ENCODE measurements at places on chromosomes 13 and 19.

- no peak for DNase-seq
Observed at GRCh38 chr13:73142071-73142470, 83.3 kb downstream of the KLF5 start.

DNA sequence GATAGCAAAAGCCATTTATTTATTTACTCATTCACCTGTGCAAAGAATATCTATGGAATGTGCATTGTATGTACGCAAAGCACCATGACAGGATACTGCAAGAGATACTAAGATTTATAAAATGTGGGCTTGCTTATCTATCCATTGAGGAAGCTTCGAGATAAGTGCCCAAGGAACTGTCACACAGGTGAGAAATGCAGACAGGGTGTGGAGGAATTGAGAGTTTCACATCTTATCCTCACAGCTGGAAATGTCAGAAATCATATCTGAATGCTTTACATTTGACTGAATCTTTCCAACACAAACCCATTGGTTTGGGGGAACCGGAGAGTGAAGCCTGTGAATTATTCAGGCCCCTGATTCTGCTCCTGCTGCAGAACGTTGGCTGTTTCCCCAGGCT, 113.0 kb downstream of the SLC7A1 start:
- DNase-seq: no peak

DNA sequence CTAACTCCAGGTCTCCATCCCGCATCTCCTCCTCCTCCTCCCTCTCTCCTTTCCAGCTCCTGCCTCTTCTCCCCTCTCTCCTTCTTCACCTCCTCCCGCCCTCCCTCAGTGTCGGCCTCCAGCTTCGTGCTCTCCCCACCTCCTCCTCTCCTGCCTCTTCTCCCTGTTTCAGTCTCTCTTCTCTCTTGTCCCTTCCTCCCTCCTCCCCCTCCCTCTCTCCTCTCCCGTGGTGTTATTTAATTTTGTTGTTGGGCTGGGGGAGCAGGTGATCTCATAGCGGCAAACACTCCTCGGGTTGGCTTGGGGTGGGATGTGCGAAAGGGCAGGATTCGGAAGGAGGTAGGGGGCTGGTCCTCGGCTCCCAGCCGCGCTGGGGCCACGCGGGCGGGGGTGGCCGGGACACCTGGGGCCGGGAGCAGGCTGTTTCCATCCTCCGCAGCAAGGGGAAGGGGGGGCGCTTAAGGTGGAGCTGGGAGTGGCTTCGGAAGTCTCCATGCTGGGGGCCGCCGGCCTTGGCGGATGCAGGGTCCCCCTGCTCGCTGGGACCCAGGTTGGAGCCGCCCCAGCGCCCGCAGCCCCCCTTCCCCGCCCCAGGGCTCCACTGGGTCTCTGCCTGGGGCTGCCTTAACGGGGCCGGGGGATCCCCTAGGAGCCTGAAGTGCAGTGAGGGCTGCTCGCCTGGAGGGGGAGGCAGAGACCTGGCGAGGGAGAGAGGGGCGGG, at the start of gene CA11:
CA11 (minus strand) TSS at position 187 of the 721 bp plus-strand sequence. CDS start 555 bp downstream, outside the sequence.
- DNase-seq: peak; percentile 81

- peak; percentile 53 for DNase-seq
Observed at GRCh38 chr13:47932950-47933923, 67.8 kb downstream of the SUCLA2 start.

- peak; percentile 14 for DNase-seq
Observed at GRCh38 chr19:53157626-53158025, 1.2 kb downstream of the ZNF347 start.

DNA sequence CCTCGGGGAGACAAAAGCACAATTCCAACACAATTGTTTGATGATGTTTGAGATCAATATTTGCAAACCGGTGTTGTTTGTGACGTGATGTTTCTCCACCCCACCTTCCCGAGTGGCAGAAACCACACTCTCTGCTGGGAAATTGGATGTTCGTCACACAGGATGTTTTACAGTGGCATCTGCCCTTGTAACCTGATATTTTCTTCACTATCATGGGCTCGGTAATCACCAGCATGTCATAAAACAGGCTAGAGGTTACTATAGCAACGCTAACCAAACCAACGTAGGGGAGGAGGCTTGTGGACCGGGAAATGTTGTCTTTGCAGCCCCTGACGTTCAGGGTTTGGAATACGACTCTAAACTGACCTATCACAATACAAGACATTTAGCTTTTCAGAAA, 454.5 kb downstream of the IRS2 start:
- DNase-seq: peak; percentile 36

DNA sequence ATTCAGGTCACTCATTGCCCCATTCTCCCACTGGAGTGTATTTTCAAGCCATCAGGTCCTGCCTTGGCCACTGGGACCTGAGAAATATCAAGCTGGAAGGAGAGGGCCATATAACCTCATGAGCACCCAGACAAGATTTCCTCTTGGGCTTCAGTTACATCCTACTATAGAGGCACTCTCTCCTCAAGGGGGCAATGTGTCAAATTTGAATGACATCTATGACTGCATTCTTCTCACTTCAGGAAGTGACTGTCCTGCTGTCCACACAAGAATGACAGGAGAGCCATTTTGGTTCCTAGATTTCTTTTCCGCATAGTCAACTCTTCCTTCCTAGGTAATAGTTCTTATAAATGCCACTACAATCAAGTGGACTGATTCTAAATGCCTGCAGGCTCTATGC, 416.2 kb downstream of the DIAPH3 start:
- DNase-seq: peak; percentile 19

- DNase-seq: no peak
Observed at GRCh38 chr13:94950303-94950702, 238.0 kb upstream of the SOX21 start.

DNA sequence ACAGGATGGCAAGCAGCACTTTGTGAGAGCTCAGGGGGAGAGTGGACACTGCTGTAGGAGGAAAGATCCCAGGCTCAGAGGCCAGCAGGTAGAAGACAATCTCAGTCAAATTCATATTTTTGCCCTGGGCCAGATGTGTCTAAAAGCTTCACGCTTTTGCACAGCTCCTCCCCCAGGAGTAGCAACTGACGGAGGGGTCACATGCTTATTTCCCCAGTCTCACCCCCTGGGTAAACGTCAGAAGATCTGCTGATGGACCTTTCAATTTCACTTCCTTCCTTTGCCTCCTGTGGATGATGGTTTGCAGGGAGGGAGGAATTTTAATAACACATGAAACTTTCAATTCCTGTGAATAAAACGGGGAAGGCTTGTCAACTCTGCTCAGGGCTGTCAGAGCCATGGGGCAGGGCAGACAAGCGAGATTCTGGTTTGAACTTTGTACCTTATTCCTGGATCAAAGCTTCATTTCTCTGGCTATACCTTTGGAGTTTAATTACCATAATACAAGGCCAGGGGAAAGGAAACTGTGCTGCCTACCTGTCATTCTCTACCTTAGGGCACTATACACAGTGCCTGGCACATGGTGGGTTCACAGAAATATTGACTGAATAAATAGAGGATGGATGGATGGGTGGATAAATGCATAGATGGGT, 41.0 kb downstream of the POU4F1 start:
- DNase-seq: no peak

- DNase-seq: no peak
Observed at GRCh38 chr13:103046676-103047075, 19.5 kb downstream of the SLC10A2 start.

- no peak for DNase-seq
Observed at GRCh38 chr13:111281751-111282311, 38.6 kb upstream of the TEX29 start.

GRCh38 chr19:3932931-3933810, at the start of gene NMRK2:
NMRK2 (plus strand) TSS chr19:3933069; CDS start chr19:3933672, 603 bp downstream.
- no peak for DNase-seq

GRCh38 chr13:68023838-68024581, 793.9 kb upstream of the PCDH9 start:
- no peak for DNase-seq

GRCh38 chr19:17725422-17726078, 6.3 kb downstream of the MAP1S start:
- no peak for DNase-seq

- peak; percentile 75 for DNase-seq
Observed at GRCh38 chr19:58519087-58519354, 589 bp downstream of the ZBTB45 start.

- DNase-seq: no peak
Observed at GRCh38 chr19:5949792-5950305, 28.1 kb downstream of the RANBP3 start.

DNA sequence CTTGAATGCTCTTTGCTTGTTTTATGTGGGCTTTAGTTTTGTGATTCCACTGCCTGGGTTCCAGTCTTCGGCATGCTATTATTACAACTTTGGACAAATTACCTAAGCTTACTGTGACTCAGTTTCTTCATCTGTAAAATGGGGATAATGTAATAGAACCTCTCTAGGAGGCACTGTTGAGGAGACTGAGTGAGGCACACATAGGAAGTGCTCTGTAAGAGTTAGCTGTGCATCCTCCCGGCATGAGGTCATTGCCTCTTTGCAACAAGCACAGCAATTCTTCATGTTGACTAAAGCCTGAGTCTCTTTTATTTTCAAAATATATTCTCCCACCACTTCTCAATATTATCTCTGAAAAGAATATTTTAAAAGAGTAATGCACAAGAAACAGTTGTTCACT, 227.4 kb downstream of the DLEU7 start:
- peak; percentile 45 for DNase-seq

DNA sequence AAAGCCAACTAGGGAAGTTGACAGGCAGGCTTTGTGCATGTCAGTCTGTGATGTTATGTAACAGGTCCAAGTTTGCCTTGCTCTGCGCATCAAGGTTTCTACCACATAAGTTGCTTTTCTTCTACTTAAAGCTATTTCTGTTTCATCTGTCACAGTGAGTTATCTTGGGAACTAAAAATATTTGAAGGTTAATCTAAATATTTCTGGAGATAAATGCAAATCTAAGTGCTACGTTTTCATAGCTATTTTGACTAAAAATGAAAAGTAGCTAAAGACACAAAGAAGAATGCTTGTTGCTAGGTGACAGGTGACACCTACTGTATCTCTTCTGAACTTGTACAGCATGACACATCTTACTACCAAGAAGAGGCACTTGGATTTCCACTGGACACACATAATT, 135.6 kb downstream of the KLF12 start:
- DNase-seq: peak; percentile 1

GRCh38 chr13:34151885-34152284, 333.9 kb downstream of the RFC3 start:
- no peak for DNase-seq

DNA sequence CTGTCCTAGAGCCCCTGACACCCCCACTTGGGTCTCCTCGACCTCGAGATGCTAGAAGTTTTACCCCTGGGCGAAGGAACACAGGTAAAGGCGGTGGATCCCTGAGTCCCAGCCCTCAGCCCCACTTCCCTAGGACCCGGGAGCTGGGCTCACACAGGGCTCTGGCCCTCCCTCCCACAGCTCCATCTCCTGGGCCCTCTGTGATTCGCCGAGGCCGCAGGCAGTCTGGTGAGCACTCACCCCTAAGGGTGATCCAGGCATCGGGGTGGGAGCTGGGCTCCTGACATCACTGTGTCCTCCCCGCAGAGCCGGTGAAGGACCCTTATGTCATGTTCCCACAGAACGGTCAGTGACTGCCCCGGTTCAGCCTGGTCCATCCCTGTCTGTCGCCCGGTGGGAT, 8.3 kb downstream of the PLEKHG2 start:
- no peak for DNase-seq

DNA sequence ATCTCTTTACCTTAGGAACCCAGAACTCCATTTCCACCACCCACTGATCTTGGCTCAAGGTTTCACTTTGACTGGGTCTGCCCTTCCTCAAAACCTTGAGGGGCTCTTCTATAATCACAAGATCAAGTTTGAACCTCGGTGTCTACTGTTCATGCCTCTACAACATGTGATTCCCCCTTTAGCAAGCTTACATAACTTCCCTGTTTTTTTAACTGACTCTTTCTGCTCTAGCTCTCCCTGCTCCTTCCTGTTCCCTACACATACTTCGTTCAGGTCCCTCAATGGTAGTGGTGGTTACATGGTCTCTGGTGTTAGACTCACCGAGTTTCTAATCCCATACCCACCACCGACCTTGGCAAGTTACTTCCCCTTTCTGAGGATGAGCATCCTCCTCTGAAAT, 26.7 kb downstream of the CEACAM8 start:
- DNase-seq: no peak

- DNase-seq: no peak
Observed at GRCh38 chr13:89571676-89572075, 1775.8 kb upstream of the MIR17HG start.

DNA sequence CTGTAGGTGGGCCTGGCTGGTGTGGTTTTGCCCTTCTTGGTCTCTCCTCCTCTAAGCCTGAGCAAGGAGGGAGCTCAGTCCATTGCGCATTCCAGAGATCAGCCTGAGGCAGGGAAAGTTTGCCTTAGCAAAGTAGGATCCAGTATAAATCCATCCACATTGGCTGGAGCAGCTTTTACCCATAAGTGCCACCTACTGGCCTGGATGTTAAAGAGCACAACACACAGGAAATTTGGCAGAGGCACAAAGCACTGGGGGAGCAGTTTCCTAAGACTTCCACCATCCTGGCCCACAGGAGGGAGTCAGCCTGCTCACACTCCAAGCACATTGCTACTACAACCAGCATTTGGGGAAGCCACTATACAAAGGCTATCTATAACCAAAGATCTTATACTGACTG, 1124.2 kb downstream of the SLITRK1 start:
- peak; percentile 8 for DNase-seq

GRCh38 chr19:38298821-38299680, 5.0 kb upstream of the C19orf33 start:
- DNase-seq: peak; percentile 65

DNA sequence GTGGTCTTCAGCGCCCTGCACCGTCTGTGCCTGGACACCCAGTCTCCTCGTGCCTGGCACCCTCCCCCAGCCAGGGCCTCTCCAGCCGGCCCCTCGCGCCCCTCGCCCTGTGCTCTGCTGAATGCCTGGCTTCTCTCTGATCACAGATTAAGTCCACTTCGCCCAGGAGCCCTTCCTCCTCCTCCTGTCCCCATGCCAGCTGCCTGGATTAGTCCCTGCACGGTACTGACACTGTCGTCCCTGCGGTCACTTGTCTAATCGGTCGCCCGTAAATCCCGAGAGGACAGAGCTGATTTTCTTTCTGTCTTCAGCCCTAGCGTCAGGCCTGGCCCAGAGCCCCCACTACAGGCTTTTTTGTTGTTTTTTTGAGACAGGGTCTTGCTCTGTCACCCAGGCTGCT, 6.6 kb downstream of the THOP1 start:
- no peak for DNase-seq

DNA sequence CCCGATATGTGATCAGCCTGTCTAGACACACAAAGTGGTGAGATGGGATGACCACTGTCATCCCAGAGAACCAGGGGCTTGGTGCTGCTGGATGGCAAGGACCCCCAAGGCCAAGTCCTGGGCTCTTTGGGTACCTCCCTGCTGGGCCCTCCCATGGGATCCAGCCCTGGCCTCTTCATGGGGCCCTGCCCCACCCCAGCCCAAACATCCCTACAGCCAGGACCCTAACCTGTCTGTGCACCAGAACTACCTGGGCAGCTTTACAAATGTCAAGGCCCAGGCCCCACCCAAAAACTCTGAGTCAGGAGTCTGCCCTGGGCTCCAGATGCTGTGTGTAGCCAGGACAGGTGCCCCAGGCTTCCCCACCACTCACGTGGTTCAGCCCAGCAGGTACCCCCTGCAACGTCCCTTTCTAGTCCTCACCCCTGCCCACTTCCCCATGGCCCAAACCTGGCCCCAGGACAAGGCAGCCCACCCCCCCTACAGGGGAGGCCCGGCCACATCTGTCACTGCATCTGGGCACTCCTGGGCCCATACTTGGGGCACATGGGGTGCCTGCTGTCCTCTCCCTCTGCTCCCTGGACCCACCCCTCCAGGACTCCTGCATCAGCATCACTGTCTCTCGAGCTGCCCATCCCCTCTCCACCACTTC, 233.5 kb downstream of the TUBA3C start:
- DNase-seq: no peak
